ENCODE measurements at places on chromosomes 16 and 17. TPM values are rescaled to one million over a fixed set of nuclear protein-coding genes. Genes with fewer than 3 reads are reported as not detected.

FOXJ1 gene
- not detected for total RNA-seq

JUP gene
- 57.8 TPM for total RNA-seq

NRN1L gene
- 0.81 TPM for total RNA-seq

ATP1B2 gene
- total RNA-seq: 1.6 TPM

ASGR2 gene
- total RNA-seq: not detected

CASKIN2 gene
- 66.9 TPM for total RNA-seq

AXIN2 gene
- 10.9 TPM for total RNA-seq

DNA sequence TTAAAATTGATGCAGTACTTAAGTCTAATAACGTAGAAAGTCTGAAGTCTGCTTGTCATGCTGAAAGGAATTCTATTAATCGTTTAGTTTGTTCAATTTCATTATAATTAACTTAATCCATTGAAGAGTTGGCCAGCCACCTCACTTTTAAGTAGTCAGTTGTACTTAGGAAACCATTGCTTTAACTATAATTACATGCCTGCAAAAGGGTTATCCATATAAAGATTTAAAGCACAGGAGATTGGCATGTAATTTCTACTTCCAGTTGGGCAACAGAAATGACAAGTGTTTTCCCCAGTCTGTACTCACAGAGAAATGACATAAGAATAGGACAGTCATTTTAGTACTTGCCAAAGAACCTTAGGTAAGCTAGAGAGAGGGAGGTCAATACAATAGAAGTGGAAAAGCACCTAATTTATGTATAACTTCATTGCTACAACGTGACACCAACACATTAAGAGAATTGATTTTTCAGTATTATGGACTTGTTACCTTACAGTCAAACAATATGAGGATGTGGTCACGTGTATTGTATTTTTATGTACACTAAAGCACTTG, 3.7 kb upstream of the USP32 start:
- no peak for DNase-seq

- no peak for DNase-seq
These were observed 44.3 kb downstream of the ADCY9 start for GRCh38 chr16:4071686-4072561.

DNA sequence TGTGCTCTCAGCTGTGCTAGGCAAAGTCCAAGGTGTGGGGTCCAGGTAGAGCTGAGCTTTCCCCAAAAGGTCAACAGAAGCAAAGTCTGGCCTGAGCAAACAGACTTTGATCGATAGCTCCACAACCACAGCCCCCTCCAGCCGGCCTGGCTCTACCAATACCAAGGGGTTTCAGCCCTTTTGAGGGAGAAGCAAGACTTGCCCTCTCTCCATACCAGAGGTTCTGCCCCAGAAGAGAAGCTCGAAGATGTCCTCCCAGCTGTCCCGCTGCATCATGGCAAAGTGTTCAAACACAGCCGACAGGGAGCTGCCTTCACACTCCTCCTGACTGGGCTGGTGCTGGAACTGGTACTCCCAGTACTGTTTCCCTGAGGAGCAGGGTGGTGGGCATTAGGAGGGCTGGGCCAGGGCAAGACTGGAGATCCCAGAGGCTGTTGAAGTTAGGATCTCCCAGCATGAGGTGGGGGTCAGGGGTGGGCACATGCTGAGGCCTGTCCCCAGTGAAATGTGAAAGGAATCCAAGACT, 1.7 kb downstream of the VTN start:
- no peak for DNase-seq

DNA sequence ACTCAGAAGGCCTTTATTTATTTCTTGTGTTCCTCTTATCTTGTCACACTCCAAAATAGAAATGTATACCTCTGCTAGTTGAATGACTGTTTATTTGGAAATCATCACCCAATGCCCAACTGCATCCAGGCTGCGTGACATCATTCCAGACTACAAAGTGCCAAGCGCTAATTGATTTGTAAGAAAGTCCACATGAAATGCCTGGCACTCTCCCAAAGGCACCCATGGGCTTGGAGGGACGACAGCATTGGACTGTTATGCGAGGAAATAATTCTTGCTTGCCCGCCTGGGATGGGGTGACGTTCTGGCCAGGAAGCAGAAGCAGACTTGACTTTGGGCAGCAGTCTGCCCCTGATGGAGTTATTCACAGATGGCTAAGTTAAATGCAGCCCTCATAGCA, 165.9 kb downstream of the CDH13 start:
- DNase-seq: no peak

DNA sequence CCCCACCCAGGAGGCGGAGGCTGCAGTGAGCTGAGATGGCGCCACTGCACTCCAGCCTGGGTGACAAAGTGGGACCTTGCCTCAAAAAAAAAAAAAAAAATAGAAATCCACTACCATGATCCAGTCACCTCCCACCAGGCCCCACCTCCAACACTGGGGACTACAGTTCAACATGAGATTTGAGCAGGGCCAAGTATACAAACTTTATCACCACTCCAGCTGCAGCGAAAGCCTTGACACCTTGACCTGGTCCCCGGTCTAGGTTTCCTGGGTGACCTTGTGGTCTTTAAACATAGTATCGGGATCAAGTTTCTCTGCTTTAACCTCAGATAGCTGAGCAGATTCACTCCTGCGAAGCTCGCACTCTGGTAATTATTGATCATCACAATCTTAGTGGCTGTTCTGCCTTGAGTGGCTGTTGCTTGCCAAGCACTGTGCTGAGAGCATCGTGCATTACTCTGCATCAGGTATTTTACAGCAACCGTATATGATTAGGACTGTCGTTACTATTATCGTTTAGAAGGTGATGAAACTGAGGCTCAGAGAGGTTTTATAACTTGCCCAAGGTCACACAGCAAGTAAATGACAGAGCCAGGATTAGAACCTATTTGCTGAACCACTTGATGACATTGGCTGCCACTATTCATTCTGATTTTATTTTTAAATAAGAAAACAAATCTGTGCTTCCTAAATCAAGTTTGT, 50.3 kb upstream of the MEAK7 start:
- DNase-seq: no peak

GRCh38 chr16:13988038-13988437, 68.1 kb downstream of the ERCC4 start:
- no peak for DNase-seq

DNA sequence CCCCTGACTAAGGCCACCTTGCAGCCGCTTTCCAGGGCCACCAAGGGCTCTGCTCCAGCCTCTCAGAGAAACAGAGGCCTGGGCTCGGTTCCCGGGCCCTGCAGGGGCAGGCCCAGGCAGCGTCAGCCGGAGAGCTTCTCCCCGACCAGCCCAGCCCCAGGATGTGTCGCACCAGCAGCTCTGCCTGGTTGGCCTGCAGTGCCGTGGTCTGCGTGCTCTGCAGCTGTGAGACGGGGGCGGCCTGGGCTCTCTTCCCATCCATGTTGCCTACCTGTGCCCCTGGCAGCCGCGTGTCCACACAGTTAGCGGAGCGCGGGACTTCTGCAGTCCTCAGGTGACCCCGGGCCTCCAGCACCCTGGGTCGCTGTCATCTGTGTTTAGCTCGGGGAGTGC, 4.8 kb downstream of the IGFALS start:
- peak; percentile 19 for DNase-seq

GRCh38 chr17:57420734-57421717, 164.7 kb downstream of the MSI2 start:
- no peak for DNase-seq

DNA sequence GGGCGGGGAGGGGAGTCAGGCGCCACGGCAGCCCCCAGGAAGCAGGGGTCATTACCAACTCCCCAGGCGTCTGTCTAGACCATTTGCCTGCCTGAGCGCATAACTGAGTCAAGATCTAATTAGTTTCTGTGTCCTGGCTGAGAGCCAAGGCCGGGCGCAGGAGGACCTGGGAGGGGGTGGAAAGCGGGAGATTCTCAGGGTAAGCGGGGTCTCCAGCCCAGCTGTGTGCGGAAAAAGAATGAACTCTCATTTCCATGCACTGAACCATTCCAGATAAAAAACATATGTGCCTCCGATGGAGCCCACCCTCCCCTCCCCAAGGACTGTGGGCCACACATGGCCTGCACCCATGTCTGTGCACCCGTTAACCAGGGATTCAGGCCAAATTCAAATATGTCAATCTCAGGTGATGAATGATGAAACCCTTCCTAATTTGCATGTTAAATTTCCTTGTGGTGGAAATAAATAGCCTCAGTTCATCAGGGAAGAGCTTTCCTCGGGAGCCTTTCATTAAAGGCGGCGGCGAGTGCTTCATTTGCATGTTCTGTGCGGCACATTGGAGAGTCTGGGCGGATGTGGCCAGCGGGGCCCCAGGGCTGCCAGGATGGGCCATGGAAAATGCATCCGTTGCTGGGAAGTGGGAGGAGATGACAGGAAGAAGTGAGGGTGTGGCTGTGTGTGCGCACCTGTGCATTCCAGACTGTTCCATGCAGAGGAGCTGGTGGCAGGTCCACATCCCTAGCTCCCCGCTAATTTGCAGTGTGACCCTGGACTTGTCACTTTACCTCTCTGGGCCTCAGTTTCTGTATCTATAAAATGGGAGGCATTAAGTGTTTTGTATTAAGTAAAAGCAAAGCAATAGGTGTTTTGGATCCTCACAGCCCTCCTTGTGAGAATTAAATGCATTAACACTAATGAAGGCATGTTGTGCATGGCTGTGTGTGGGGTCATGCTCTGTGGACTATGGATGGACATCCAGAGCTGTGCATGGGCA, 151.1 kb downstream of the SDK2 start:
- DNase-seq: no peak

- DNase-seq: no peak
These were observed 574 bp downstream of the LAT start for GRCh38 chr16:28985211-28986041.

GRCh38 chr16:69903865-69904415, 47.2 kb upstream of the CLEC18A start:
- no peak for DNase-seq

- DNase-seq: no peak
These were observed 30.4 kb downstream of the NLRC5 start for GRCh38 chr16:57019746-57020145.

GRCh38 chr16:19639986-19640421, 78.0 kb downstream of the KNOP1 start:
- DNase-seq: no peak

DNA sequence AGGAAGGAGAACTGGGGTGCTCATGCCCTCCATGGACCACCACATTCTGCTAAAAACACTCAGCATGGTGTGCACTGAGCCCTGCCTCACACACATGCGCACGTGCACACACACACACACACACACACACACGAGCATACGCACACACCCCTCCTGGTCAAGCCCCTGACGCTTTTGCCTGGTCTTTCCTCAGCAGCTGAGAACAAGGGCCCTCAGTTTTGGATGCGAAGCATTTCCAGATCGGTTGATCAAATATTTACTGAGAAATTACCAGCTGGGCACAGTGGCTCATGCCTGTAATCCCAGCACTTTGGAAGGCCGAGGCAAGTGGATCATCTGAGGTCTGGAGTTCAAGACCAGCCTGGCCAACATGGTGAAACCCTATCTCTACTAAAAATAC, 20.1 kb upstream of the RAI1 start:
- no peak for DNase-seq

- peak; percentile 62 for DNase-seq
These were observed 17.7 kb downstream of the PSMD11 start for GRCh38 chr17:32461853-32462617.

GRCh38 chr16:58843675-58844074, 109.6 kb upstream of the GOT2 start:
- no peak for DNase-seq

GRCh38 chr17:78644224-78644623, 67.0 kb upstream of the DNAH17 start:
- no peak for DNase-seq

All from adrenal gland (tissue), 19 donors.